CD4-positive, alpha-beta memory T cell (primary cell): ENCODE measurements at places on chromosomes 2 and 18.

GRCh38 chr2:122780251-122780650 is 1024.8 kb downstream of the TSN start:
- DNase-seq: no peak

- DNase-seq: peak; percentile 45
These were observed 19.3 kb downstream of the INPP5D start for GRCh38 chr2:233079473-233079877.

DNA sequence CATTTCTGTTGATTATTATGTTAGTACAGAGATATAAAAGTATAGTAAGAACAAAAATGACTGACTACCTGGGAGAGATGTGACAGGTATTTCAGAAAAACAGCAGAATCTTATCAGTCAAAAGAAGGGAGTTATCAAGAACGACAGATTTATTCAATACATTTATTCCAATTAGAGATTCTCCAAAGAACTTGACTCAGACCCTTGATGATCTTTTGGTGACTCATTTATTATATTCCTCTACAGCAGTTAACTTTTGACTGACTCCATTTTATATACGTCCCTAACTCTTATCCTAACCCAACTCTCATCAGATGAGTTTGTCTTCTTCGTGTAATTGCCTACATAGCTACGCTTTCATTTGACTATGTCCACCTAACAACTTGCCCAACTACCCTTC is 91.1 kb downstream of the C2orf74 start:
- DNase-seq: no peak

GRCh38 chr2:97798416-97798815 is 85.0 kb downstream of the ZAP70 start:
- DNase-seq: no peak

DNA sequence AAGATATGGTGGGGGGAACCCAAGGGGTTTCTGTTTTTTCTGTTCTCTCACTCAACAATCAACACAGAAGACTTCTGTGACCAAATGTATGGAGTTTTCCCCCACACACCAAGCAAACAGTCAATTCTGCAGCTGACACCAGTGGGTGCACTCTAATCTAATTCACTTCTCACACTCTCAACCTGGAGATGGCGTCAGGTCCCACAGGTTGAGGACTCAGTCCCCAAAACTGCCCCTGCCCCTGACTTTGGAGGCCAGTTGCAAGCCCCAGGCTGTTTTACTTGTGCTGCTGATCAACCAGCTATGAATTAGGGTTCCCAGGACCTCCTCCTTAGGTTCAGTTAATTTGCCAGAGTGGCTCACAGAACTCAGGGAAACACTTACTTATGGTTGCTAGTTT is 6.2 kb downstream of the RNU2-63P start:
- DNase-seq: no peak

DNA sequence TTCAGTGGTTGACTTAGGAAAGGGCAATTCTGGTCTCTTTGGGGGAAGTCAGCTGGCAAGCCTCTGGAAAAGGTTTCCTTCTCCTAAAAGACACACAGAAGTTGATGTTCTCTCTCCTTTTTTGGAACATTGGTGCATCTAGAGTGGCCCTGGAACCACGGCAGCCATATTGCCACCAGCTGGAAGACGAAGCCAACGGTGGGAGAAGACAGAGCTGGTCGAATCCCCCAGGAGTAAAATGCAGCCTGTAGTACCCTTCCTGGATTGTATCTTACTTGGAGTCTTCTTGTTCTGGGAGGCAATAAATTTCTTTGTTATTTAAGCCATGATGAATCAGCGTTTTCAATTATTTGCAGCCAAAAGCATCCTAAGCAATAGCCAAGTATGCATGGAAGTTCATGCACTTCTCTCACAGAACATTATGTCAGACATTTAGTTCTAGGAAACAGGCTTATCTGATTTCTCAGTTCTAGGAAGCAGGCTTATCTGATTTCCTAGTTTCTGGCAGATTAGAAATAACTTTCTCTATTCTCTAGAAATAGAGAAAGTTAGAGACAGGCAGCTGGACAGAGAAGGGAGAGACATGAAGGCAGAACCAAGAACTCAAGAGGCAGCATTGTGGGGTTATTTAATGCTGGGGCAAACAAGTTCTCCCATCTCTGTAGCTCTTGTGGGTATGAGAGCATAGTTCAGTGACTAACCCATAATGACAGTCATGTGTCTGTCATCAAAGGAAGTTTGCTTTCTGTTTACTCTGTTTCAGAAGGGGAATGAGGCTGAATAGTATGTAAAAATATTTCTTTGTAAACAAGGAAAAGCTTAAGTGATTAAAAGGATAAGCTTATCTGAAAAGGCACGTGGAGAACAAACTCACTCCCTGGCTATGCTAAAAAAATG is 40.5 kb upstream of the NABP1 start:
- peak; percentile 33 for DNase-seq

- no peak for DNase-seq
These were observed 238.1 kb downstream of the TMEM182 start for GRCh38 chr2:102999958-103000357.
